Activated B cell treated with CpG ODN at 0.5 μM for 24 hours (primary cell): ENCODE measurements at places on chromosomes 4 and X. TPM values are rescaled to one million over a fixed set of nuclear protein-coding genes. Genes with fewer than 3 reads are reported as not detected.

Gene FIP1L1
- 72.7 and 80.1 TPM in 2 replicates for total RNA-seq

Gene SPARCL1
- total RNA-seq: not detected in 2 replicates

Gene SLC16A2
- total RNA-seq: not detected in 2 replicates

Gene TGIF2LX
- not detected in 2 replicates for total RNA-seq

Gene TECRL
- total RNA-seq: not detected in 2 replicates

Gene DKK2
- total RNA-seq: not detected in 2 replicates

Gene CT47B1
- not detected in 2 replicates for total RNA-seq

Gene CSAG3
- not detected in 2 replicates for total RNA-seq

Gene DMP1
- not detected in 2 replicates for total RNA-seq

Gene RBM46
- not detected in 2 replicates for total RNA-seq

Gene ATP1B4
- total RNA-seq: not detected in 2 replicates

GRCh38 chr4:95614684-95615205, 66.0 kb upstream of the UNC5C start:
- DNase-seq: no peak

DNA sequence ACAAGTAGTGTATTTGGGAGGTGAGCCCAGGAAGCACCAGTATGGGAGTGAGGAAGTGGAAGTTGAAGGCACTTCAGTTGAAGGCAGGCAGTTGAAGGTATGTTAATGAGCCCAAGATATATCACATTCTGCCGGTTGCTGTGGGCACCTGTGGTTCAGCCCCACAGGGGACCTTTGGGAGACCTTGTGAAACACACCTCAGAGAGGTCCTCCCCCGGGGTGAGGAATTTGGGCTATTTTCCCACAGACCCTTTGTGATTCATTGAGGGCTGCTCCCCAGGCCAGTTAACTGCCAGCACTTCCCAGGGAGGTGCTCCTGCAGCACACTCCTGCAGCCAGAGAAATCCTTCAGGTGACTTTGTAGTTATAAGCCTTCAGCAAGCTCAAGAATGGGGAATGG, 45.9 kb downstream of the PTCHD1 start:
- no peak for DNase-seq

GRCh38 chr4:168441412-168441811, 38.9 kb downstream of the DDX60L start:
- no peak for DNase-seq

GRCh38 chr4:43133566-43133965, 241.1 kb downstream of the GRXCR1 start:
- DNase-seq: no peak

- DNase-seq: no peak
Measured at GRCh38 chrX:85907316-85907715, 140.0 kb downstream of the CHM start.

- no peak for DNase-seq
Measured at GRCh38 chr4:183165376-183165775, 66.3 kb downstream of the WWC2 start.

- DNase-seq: no peak
Measured at GRCh38 chr4:48331577-48332330, 9.6 kb upstream of the SLAIN2 start.

DNA sequence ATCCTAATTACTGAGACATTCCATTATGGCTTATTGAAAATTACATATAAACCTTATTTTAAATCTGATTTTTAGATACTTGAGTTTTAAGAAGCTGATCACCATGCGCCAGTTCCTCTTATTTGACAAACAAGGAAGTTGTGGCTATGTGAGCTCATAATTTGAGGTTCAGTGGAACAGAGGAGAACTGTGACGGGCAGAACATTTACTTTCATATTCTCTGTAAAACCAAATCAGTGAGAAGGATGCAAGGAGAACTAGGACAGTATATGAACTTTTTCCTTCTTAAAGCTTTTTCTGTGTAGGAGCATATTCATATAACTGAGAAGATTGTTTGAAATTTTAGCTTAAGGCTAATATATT, 25.3 kb downstream of the STIM2 start:
- DNase-seq: no peak

- no peak for DNase-seq
Measured at GRCh38 chr4:154602404-154603020, 9.9 kb downstream of the FGG start.

DNA sequence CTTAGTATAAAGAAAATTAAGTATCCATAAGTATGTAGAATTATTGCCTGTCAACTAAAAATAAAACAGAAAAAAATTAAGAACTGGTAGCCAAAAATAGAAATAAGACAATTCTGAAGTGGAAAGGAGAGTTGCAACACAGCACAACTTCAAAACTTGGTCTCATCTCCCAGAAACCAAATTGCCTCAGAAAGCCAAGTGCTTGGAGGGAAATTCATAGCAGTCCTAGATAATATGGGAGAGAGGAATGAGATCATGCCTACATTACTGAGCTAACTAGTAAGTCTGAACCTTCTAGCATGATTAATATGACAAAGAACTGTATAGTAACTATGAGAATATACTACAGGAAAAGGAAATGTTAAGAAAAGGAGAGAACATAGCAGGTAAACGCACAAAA, 256.5 kb downstream of the LDB2 start:
- DNase-seq: no peak

DNA sequence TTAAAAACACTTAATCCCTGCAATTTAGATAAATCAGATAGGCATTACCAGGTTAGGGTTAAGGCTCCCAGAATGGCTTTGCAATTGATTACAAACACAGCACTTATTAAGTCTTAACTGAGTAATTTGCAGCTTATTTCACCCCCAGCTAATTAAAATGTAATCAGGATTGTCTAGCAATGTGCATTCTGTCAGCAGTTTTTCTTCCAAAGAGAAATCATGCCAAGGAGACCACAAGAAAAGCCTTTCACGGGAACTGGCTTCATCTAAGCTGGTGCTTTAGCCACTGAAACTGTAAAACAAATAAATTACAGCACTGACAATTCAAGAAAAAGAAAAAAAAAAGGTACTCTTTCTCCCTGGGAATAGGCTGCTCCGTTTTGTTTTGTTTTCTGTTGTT, 2.1 kb downstream of the ANOS1 start:
- DNase-seq: no peak

- DNase-seq: no peak
Measured at GRCh38 chr4:139887376-139887802, 221.8 kb downstream of the MGST2 start.
